ENCODE measurements at places on chromosomes 12 and 14.

DNA sequence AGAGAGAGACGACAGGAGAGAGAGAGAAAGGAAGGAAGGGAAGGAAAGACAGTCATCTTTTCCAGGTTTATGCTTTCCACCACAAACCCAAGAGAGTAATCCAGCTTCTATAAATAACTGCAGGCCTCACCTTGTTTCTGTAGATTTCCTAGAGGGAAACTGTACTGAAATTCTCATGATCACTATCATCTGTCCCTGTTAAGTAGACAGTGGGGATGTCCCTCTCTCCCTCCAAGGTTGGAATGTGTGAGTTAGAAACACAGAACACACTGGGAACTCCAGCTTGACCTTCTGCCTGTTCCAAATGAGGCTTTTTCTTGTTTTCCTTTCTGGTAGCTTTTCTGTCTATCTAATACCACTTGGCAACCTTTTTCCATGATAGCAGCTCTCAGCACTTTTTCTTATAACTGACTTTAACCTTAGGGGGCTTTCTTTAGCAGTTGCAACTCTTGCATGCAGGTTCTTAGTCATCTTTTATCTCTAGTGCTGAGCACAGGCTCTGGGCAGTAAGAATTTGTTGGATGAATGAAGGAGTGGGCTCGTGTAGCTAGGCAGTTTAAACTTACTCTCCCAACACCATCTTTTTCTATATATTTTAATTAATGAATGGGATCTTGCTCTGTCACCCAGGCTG is 22.8 kb upstream of the FBXO33 start:
- no peak for DNase-seq

- DNase-seq: no peak
Measured at GRCh38 chr12:94151582-94151981, 3.2 kb downstream of the PLXNC1 start.

DNA sequence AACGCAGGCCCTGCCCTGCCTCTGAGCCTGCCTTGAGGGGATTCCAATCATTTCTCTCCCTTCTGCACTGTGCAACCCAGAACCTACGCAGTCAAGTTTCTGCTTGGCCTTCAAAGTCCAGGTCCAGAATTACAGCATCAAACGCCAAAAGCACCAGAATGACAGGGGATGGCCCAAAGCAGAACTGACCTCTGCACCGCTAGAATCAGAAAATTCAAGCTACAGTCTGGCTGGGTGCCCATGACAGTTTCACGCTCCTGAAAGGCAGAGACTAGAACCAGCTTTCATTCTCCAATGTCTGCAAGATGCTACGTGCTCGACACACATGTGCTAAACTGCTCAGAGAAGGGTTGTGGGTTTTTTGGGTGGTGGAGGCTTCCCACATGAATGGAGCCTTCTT is 4.1 kb downstream of the CLMN start:
- no peak for DNase-seq

DNA sequence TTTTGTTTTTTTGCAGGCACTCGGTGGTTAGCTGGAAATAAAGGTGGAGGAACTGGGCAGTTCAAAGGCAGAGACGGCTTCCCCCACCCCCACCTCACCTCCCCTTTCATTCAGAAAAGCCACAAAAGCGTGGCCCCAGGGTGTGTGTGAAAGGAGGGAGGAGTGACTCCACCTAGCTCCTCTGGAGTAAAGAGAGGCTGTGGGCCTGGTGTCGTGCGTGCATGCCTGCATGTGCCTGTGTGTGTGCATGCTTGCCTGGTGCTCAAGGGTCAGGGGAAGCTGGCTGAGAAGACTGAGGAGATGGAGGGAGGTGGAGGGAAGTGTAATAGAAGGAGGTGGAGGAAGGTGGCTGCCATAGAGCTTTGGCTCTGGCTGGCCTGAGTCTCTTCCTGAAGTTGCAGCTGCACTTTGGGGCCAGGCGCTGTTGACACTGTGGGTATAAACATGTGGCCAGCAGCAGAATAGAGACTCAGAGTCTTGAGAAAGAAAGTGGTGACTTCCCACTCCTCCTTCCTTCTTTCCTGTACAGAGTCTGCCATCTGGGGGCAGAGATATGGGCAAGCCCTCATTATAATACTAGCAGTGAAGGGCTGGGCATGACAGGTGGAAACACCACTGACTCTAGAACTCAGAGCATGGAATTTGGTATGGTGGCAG is 36.9 kb upstream of the SINHCAF start:
- DNase-seq: no peak

- no peak for DNase-seq
Measured at GRCh38 chr12:34294671-34295365, 272.5 kb downstream of the ALG10 start.

- DNase-seq: no peak
Measured at GRCh38 chr14:32298346-32298745, 30.8 kb upstream of the AKAP6 start.
